D721Med (cell line): ENCODE measurements at places on chromosomes 7 and 10.

- no peak for DNase-seq
These were observed 2.3 kb downstream of the GRM8 start for GRCh38 chr7:127250312-127251035.

DNA sequence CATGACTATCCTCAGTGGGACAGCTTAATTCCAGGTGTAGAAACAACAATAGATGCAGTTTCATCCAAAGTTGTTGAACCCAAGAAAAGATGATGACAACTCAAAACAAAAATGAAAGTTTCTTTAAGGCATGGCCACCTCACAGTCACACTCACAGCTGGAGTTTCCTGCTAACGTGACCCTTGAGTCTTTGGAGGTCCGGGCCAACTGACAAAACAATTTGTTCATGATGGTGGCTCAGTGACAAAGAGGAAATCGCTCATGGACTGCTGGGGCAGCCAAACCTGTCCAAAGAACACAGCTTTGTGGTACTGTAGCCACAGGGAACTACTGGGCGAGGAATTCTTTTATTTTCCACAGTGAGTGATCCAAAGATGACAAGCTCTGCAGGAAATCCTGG is 96.0 kb upstream of the JCAD start:
- DNase-seq = no peak

- no peak for DNase-seq
These were observed 89.3 kb upstream of the PRKCQ start for GRCh38 chr10:6669269-6669859.

DNA sequence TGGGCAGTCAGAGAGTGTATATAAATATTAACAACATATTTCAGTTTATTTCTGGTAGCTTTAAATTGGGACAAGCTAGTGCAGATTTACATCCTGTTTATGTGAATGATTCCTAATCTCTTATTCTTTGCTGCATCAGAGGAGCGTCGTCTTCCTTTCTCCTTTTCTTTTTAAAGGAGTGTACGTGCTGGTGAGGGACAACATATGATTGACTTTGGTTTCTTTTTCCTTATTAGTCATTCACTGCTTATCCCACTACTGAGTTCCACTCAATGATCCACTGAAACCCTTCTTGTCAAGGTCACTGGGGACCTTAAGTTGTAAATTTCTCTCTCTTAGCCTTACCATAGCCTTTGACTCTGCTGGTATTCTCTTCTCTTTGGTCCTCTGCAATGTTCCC is 116.3 kb downstream of the EXOC4 start:
- no peak for DNase-seq

DNA sequence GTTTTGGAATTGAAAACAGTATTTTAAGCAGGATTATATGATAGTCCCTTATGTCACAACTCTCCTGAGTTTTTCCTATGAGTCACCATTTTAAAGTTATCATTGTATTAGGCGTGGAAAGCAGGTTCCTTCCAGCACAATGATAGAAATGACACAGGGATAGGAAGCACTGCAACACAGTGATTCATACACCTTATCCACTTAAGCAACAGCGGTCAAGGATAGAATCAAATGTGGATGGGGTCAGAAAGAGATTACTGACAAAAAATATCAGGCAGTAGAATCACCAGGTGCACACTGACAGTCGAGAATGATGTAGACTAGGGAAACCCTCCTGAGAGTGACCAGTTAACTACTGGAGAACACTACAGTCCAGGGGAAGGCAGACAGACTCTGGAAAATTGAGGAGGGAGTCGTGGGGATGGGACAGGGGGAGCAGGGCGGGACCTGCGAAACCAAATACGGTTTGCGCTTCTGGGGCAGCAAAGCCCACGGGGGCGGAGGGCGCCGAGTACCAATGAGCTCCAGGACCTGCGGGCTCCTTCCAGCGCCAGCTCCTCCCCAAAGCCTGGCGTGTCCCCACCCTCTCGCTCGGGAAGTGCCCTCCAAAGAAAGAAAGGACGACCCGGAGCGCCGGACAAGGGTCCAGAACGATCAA is 479 bp downstream of the PNPLA8 start:
- DNase-seq = no peak

- DNase-seq = no peak
These were observed 34.6 kb upstream of the CROT start for GRCh38 chr7:87310790-87311419.

DNA sequence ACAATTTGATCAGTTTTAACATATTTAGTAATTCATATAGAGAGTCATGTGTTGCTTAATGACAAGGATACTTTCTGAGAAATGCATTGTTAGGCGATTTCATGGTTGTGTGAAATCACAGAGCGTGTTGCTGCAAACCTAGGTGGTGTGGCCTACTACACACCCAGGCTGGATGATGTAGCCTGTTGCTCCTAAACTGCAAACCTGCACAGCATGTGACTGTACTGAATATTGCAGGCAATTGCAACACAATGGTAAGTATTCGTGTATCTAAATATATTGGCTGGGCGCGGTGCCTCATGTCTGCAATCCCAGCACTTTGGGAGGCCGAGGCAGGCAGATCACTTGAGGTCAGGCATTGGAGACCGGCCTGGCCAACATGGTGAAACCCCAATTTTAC is 73.7 kb upstream of the BAIAP2L1 start:
- DNase-seq = no peak

DNA sequence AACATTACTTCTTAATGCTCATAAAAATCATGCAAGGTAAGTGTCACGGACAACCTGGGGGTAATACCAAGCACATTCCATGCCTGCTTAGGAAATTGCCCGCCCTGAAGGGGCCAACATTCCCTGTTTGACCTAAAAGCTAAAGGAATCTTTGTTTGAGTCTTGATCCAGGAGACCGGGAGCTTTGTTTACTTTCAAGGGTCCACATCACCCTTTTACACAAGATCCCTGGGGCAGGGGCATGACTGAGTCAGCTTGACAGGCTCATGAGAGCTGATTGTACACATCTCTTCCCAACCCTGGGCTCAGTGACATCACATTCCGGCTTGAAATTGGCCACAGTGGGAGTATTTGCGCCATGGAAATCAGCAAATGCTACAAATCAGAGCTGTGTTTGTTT is 248.1 kb upstream of the HABP2 start:
- DNase-seq = no peak

- DNase-seq = no peak
These were observed 626.0 kb downstream of the ACTR3B start for GRCh38 chr7:153385502-153385901.

DNA sequence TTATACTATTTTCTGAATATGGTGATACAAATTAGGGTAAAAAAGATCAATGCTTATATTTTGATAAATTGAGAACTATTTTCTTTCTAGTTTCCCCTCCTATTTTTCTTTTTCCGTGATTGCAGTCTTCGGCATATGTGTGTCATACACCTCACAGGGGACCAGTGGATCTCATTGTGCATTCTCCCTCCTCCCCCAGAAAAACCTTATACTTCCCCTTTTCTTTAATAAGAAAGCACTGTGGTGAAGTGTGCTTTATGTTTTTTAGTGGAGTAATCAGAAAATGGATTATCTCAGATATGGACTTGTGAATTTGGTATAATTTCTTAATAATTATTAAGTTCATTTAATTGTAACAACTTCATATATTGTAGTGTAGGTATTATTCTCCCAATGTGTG is 72.8 kb downstream of the BICC1 start:
- no peak for DNase-seq

- no peak for DNase-seq
These were observed 78.5 kb downstream of the APBB1IP start for GRCh38 chr10:26516540-26517101.

GRCh38 chr10:54530299-54530698 is 270.7 kb downstream of the PCDH15 start:
- no peak for DNase-seq

DNA sequence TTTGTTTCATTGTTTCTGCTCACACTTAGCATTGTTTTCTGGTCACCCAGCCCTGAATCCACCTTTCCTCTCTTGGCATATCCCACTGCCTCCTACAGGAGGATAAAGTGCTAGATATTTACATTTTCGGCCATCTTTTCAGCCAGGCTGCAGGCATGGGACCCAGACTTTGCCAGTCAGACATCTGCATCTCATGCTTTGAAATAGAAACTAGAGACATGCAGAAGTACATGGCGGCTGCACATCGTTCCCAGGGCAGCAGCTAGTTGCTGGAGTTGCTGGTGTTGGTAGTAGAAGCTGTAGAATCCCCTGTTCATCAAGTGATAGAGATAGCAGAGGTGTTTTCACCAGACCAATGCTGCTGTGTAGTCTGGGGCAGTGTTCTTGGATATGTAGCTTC is 18.7 kb downstream of the STAMBPL1 start:
- DNase-seq = no peak

GRCh38 chr7:152097330-152097729 is 71.9 kb downstream of the GALNT11 start:
- DNase-seq = no peak

DNA sequence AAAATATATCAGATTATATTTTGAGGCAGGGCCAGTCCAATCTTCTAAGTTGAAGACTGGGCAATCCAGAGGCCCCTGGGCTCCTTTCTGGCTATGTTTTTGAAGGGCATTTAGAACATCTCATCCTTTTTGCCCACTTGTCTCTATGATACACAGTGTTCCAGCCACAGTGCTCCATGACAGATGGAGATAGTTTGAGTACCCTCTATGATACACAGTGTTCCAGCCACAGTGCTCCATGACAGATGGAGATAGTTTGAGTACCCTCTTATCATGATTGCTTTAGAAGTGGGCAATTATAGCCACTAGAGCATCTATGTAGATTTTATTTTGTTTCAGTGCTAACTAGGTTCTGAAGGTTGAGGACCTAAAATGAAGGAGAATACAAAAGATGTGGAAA is 33.1 kb upstream of the A1CF start:
- no peak for DNase-seq

- DNase-seq = no peak
These were observed 18.8 kb upstream of the GNA12 start for GRCh38 chr7:2862831-2863361.

- DNase-seq = no peak
These were observed 4.8 kb upstream of the FIGNL1 start for GRCh38 chr7:50454968-50455367.

GRCh38 chr7:7798510-7798909 is 80.1 kb upstream of the RPA3 start:
- no peak for DNase-seq

GRCh38 chr10:31752170-31752569 is 176.5 kb downstream of the ARHGAP12 start:
- no peak for DNase-seq

GRCh38 chr10:8453587-8453986 is 399.1 kb downstream of the GATA3 start:
- no peak for DNase-seq

- no peak for DNase-seq
These were observed 90.6 kb downstream of the CYP51A1 start for GRCh38 chr7:92043637-92044036.

- DNase-seq = no peak
These were observed 79.4 kb upstream of the FEZF1 start for GRCh38 chr7:122383934-122384333.

DNA sequence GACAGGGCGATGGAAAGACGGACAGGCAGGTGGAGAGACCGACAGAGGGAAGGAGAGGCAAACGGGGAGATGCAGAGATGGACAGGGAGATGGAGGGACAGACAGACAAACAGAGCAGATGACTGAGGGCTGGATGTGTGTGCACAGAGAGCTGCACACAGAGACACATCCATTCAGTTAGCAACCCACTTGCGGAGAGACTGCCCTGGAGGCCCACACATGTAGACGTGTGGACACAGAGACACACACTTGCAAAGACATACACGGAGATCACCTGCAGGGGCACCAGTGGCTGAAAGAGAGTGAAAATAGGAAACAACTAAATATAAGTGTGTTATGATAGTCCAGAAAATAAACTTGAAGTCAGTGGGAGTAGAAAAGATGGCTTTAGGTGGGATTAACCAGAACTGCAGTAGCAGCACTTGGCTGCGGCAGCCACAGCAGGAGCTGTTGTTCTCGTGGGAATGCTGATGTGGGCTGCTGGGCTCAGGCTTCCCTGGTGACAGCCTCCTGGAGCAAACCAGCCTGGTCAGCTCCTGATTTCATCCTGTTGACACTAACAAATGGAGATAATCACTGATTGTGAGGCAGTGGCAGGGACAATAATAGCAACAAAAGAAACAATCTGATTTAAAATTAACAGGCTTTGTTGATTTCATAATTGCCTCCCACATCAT is 134.1 kb downstream of the CCNY start:
- no peak for DNase-seq

DNA sequence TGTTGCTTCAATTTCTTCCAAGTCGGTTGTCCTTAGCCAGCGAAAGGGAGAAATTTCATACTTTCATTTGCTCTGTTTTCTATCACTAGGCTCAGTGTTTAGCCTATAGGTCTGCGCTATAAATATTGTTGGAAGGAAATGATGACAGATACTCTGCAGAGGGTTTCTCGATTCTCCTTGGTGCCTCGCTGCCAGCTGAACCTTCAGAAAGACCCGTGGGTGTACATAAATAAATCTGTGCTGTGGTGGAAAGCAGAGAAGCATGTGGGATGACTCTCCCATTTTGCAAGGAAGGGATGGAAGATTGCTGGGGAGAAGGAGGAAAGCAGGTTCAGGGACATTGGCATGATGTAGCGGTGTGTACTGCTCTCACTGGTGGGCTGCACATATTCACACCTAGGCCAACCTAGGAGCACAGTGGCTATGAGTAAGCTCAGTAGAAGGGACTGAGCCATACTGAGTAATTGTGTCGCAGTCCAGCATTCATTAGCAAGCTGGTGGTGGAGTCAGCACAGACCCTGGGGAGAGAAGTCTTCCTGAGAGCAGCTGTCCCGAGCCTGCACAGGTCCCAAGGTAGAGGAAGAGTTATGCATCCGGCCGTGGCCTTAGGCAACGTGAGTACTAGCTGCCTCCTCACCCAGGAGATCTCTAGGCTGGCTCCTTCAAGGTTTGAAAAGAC is 50.5 kb downstream of the PNLIPRP3 start:
- no peak for DNase-seq

DNA sequence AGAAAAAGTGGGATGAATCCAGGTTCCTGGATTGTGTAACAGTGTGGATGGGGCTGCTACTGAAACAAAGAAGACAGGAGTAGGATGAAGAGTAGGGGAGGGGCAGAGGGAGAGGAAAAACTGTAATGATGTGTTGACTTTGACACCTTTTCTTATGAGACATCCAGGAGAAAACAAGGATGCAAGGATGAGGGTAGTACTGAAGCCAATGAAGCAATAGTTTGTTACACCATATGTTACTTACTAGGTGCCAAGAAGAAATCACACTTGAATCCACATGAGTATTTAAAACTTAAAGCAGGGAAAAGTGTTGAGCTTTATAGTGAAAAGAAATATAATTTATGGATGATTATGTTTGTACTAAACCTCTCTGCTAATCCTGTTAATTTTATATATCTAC is 420.6 kb downstream of the ARL4A start:
- DNase-seq = no peak
